A549 treated with Hydrocortisone at 1 μM for 4 hours (cell line): ENCODE measurements at places on chromosomes 6 and 20. TPM values are rescaled to one million over a fixed set of nuclear protein-coding genes. Genes with fewer than 3 reads are reported as not detected.

Gene THBS2
- 0.03 to 0.22 TPM (median 0.04 TPM) in 4 of 5 replicates, not detected in the other for total RNA-seq

Gene TMEM170B
- total RNA-seq = 0.57 to 1.1 TPM (median 0.70 TPM) in 5 replicates

Gene SYNCRIP
- total RNA-seq = 117 to 154 TPM (median 130 TPM) in 5 replicates

Gene PRR18
- total RNA-seq = 0.06 to 0.30 TPM (median 0.15 TPM) in 5 replicates

Gene PSORS1C2
- 0.09 TPM in 1 of 5 replicates, not detected in the others for total RNA-seq

Gene ADGRF4
- 12.7 to 16.6 TPM (median 15.6 TPM) in 5 replicates for total RNA-seq

Gene ANKRD66
- not detected in 5 replicates for total RNA-seq

Gene ZBTB12
- total RNA-seq = 3.3 to 4.2 TPM (median 3.9 TPM) in 5 replicates

Gene CTCFL
- total RNA-seq = 0.02 TPM in 1 of 5 replicates, not detected in the others

Gene NOTCH4
- 0.57 to 0.80 TPM (median 0.75 TPM) in 5 replicates for total RNA-seq

Gene CEP162
- total RNA-seq = 0.95 to 1.9 TPM (median 1.6 TPM) in 5 replicates

Gene PRKN
- 0.03 to 0.08 TPM in 2 of 5 replicates, not detected in the others for total RNA-seq

Gene KCNB1
- 2.6 to 3.9 TPM (median 3.1 TPM) in 5 replicates for total RNA-seq

Gene NKAIN4
- 4.3 to 6.9 TPM (median 5.0 TPM) in 5 replicates for total RNA-seq

Gene ZNF184
- total RNA-seq = 2.3 to 3.9 TPM (median 2.5 TPM) in 5 replicates
